ENCODE measurements at places on chromosomes 2 and 18.

GRCh38 chr2:148814860-148815419 is 60.1 kb upstream of the KIF5C start:
- H3K27me3 ChIP-seq = peaks cover 12% of the 10 kb centered on the region
- DNase-seq = no peak
- H3K4me1 ChIP-seq = peaks cover 11% of the 10 kb centered on the region
- no peak overlapping the region for H3K4me3 ChIP-seq

DNA sequence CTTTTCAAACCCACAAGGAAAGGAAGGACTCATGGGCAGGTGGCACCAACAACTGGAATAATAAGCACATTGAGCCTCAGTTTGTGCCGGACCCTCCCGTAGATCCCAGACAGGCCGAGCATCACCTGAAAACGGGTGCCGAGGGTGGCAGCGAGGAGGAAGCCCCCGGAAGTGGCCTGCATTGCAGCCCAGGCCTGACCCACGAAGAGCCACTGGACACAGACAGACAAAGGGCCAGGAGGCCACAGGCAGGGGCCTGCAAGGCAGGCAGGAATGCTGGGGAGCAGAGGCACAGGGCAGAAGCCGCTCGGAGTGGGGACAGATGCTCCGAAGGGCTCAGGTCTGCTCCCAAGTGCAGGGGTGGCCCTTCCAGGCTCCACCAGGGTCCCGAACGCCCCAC is 31.7 kb downstream of the MTERF4 start:
- no peak for DNase-seq
- H3K36me3 ChIP-seq = no peaks in the 10 kb centered on the region
- H3K4me1 ChIP-seq = no peaks in the 10 kb centered on the region
- H3K4me3 ChIP-seq = no peak overlapping the region
- H3K27me3 ChIP-seq = no peaks in the 10 kb centered on the region

GRCh38 chr2:159094173-159094737 is 125.8 kb downstream of the TANC1 start:
- peaks cover 2% of the 10 kb centered on the region for H3K36me3 ChIP-seq
- no peak for DNase-seq
- no peaks in the 10 kb centered on the region for H3K27me3 ChIP-seq
- H3K4me3 ChIP-seq = no peak overlapping the region

GRCh38 chr18:28519997-28520396 is 343.1 kb upstream of the CDH2 start:
- H3K4me1 ChIP-seq = no peaks in the 10 kb centered on the region
- H3K4me3 ChIP-seq = no peak overlapping the region
- no peak for DNase-seq
- no peak overlapping the region for H3K27ac ChIP-seq

DNA sequence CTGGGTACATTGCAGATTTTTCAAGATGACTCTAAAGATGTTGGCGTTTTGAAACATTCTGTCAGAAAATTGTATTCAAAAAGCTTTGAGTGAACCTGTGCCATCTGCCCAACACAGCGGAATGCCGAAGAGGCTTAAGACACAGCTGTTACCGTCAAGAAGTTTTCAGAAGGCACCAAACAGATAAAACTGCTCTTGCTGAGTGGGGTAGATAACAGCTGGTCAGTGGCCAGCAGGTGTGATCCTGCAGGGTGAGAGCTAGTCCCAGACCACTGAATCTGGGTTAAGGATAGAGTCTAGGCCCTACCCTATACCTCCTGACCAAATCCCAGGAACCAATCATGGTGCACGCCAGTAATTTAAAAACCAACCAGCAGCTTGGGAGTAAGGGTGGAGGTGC is 60.5 kb upstream of the B3GNT7 start:
- no peak for DNase-seq
- H3K36me3 ChIP-seq = no peaks in the 10 kb centered on the region
- H3K27me3 ChIP-seq = peaks cover 2% of the 10 kb centered on the region

GRCh38 chr2:65511306-65511705 is 78.9 kb upstream of the SPRED2 start:
- no peak overlapping the region for H3K4me3 ChIP-seq
- H3K4me1 ChIP-seq = peaks cover 6% of the 10 kb centered on the region
- no peak for DNase-seq
- H3K27me3 ChIP-seq = peaks cover 7% of the 10 kb centered on the region

DNA sequence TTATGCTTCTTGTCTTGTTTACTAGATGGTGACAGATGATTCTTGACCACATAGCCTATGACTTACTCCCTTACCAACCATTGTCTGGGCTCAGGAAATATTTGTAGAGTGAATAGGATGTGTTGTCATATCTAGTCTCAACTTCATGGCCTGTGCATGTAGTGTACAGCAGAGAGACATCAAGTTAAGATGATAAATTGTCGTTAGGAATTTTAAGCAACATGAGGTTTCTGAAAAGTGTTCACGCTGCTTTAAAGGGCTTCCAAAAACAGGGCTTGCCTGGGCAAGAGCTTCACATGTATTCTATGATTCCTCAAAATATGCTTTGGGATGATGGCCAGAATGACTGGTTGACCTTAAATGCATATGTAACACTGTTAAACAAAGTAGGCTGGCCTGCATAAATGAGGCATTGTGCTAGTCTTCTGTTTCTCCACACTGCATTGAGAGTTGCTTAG is 424.0 kb downstream of the RND3 start:
- no peak overlapping the region for H3K4me3 ChIP-seq
- no peaks in the 10 kb centered on the region for H3K36me3 ChIP-seq
- DNase-seq = no peak

DNA sequence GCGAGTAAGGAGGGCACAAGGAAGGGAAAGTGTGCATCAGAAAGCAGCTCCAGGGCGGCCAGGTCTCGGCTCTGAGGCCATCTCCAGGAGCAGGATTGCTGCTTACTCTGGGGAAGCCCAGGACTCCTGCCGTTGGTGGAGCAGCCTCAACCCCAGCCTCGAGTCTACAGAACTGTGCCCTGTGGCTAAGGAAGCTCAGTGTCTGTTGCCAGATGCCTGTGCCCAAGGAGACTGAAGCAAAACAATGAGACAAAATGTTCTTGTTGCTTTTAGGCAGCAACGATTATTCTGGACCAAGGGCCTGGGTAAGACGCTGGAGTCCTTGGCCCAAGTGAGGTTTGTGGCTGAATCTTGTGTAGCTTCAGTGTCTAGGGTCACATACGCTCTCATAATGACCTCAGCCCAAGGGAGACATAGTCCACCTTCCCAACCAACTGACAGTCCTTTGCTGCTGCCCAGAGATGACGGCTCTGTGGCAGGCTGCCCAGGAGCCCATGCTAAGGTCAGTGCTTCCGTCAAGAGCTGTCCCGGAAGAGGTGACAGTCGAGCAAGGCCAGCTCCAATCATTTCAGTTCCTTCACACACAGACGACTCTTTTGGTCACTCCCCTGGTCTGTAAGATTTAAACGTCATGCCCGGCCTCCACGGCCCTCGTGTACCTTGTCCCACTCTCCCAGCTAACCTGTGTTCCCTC is 223.8 kb downstream of the TTC32 start:
- DNase-seq = no peak
- H3K4me1 ChIP-seq = no peaks in the 10 kb centered on the region
- H3K27ac ChIP-seq = no peak overlapping the region
- H3K4me3 ChIP-seq = no peak overlapping the region

GRCh38 chr2:15565994-15566671 is 5.0 kb upstream of the NBAS start:
- H3K36me3 ChIP-seq = peaks cover 3% of the 10 kb centered on the region
- no peak overlapping the region for H3K4me3 ChIP-seq
- no peak overlapping the region for H3K27ac ChIP-seq
- peaks cover 24% of the 10 kb centered on the region for H3K4me1 ChIP-seq
- peaks cover 7% of the 10 kb centered on the region for H3K27me3 ChIP-seq
- no peak for DNase-seq

- no peak for DNase-seq
- H3K36me3 ChIP-seq = no peaks in the 10 kb centered on the region
- H3K4me3 ChIP-seq = no peak overlapping the region
- H3K4me1 ChIP-seq = no peaks in the 10 kb centered on the region
- no peaks in the 10 kb centered on the region for H3K27me3 ChIP-seq
These were observed 179.5 kb downstream of the PPP1R1C start for GRCh38 chr2:182165202-182165601.

DNA sequence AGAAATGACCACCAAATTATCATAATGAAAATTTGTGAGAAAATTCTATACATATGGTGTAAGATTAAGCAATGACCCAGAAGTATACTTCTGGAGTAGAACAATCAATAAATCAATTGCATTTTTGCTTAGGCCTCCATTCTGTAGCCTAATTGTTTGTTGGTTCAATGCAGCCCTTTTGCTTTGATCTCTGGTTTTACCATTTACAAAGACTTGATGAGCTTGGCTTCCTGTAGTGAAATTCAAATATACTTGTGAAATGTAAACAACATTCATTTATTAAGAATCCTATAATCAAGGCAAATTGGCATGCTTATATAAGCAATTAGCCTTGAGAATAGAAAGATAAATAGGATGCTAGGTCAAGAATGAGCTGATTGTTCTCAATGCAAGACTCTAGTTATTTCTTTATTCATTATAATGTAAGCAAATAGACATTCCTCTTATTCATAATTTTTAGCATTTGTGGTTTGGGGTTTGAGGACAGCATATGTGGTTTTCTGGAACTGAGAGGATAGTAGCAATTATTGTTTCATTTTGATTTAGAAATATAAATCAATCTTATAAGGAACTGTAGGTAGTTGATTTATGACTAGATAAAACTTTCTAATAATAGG is 9.7 kb downstream of the FMNL2 start:
- no peak overlapping the region for H3K27ac ChIP-seq
- H3K4me1 ChIP-seq = peaks cover 6% of the 10 kb centered on the region
- no peak for DNase-seq
- H3K36me3 ChIP-seq = no peaks in the 10 kb centered on the region

DNA sequence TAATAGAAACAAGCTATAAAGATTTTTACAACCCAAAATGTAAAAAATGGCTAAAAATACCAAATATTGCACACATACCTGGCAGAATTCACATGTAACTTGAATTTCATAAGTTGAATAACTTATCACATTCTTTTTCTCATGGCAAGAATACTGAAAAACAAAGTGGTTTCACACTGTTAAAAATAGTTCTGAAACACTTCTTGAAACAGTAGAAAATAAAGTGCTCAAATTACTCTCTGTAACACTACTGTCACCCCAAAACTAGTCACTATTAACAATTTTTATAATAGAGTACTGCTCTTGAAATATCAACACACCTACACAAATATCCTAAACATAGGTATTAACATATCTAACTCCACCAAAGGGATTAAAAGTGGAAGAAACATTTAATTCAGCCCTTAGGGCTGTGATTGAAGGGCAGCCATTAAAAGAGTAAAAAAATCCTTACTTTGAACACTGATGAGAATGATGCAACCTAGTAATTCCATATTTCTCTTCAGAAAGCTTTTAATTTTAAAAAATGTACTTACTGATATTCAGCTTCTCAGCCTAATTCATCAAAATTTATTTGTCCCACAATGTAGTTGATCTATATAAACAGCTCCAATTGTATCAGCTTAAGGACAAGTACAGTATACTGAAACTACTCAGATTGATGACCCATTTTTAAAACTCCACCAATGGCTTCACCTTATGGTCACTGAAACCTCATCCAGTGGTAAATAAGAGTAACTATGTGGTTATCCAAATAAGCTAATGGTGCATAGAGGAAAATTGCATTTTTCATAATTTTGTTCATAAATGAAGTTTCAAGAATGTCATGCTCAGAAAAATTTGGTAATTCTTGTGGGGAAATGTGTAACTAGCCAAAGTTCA is 31.4 kb downstream of the ATF2 start:
- H3K27me3 ChIP-seq = no peaks in the 10 kb centered on the region
- no peak overlapping the region for H3K4me3 ChIP-seq
- peaks cover 40% of the 10 kb centered on the region for H3K4me1 ChIP-seq
- H3K36me3 ChIP-seq = peaks cover 17% of the 10 kb centered on the region
- H3K27ac ChIP-seq = peak overlapping the region; percentile 34

DNA sequence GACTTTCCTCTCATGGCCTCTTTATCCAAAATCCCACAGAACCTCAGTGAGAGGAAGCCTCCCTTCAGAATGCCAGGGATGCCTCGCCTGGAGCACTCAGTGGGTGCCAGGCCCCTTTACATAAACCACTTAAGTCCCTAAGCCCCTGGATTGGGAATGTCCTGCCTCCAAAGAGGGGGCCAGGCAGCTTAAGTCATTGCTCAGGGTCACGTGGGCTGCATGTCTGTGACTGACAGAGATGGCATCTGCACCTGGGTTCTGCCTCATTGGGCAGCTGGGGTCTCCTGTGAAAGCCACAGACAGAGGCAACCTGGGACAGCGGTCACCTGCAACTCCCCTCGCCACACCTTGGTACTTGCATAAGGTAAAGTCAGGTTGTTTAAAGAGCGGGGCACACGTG is 93.5 kb downstream of the MYT1L start:
- no peaks in the 10 kb centered on the region for H3K27me3 ChIP-seq
- DNase-seq = no peak
- H3K27ac ChIP-seq = no peak overlapping the region
- no peaks in the 10 kb centered on the region for H3K4me1 ChIP-seq

GRCh38 chr2:62435720-62436119 is 70.3 kb downstream of the TMEM17 start:
- no peak for DNase-seq
- H3K36me3 ChIP-seq = no peaks in the 10 kb centered on the region
- no peak overlapping the region for H3K4me3 ChIP-seq
- no peaks in the 10 kb centered on the region for H3K4me1 ChIP-seq
- H3K27me3 ChIP-seq = peaks cover 2% of the 10 kb centered on the region

- H3K4me3 ChIP-seq = no peak overlapping the region
- no peaks in the 10 kb centered on the region for H3K27me3 ChIP-seq
- no peaks in the 10 kb centered on the region for H3K36me3 ChIP-seq
- H3K4me1 ChIP-seq = no peaks in the 10 kb centered on the region
- no peak overlapping the region for H3K27ac ChIP-seq
These were observed 179.0 kb downstream of the BARD1 start for GRCh38 chr2:214630402-214631045.

GRCh38 chr2:199381531-199381930 is 76.2 kb downstream of the SATB2 start:
- H3K4me3 ChIP-seq = no peak overlapping the region
- no peaks in the 10 kb centered on the region for H3K36me3 ChIP-seq
- no peaks in the 10 kb centered on the region for H3K4me1 ChIP-seq

- no peak for DNase-seq
- H3K4me1 ChIP-seq = peaks cover 1% of the 10 kb centered on the region
- H3K27me3 ChIP-seq = peaks cover 9% of the 10 kb centered on the region
- no peaks in the 10 kb centered on the region for H3K36me3 ChIP-seq
These were observed 15.6 kb upstream of the GIGYF2 start for GRCh38 chr2:232681527-232681926.

GRCh38 chr18:31097666-31098065 is 4.6 kb downstream of the DSC2 start:
- peaks cover 13% of the 10 kb centered on the region for H3K27me3 ChIP-seq
- H3K4me3 ChIP-seq = no peak overlapping the region
- DNase-seq = no peak
- no peaks in the 10 kb centered on the region for H3K4me1 ChIP-seq
- H3K27ac ChIP-seq = no peak overlapping the region

DNA sequence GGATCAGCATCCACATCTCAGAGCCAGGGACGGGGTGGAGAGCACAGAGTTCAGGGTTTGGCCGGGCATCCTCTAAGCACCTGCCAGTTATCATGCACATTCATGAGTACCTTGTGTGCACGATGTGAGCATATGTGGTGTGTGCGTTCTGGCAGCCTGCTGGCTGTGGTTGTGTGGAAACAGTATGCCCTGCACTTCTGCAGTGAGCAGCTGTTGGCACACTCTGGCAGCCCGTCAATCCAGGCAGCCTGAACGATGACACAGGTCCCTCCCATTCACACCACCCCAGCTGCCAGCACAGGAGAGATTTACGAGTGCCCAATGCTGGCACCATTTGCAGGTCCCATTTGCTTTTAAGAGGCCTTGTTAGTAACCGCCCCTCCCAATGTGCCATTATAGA is 74.2 kb downstream of the CD8B2 start:
- H3K4me1 ChIP-seq = peaks cover 5% of the 10 kb centered on the region
- H3K4me3 ChIP-seq = no peak overlapping the region
- no peaks in the 10 kb centered on the region for H3K36me3 ChIP-seq
- DNase-seq = no peak

GRCh38 chr2:88735853-88736252 is 44.4 kb downstream of the RPIA start:
- H3K27ac ChIP-seq = no peak overlapping the region
- DNase-seq = no peak
- H3K36me3 ChIP-seq = peaks cover 25% of the 10 kb centered on the region

Measured in activated T-helper 1 cell treated with anti-CD3 and anti-CD28 coated beads, Interleukin-12 subunit alpha, Interleukin-12 subunit beta, Interleukin-2, Interleukin-4 antibody, amounts not matched to agents 30 ng/mL and 10 ng/mL and 1 ng/mL, durations not matched to agents 14 hours and 24 hours and 36 hours (primary cell).